ENCODE measurements at places on chromosomes 4 and X.

- DNase-seq: no peak
Observed at GRCh38 chr4:173410079-173410478, 11.2 kb upstream of the SCRG1 start.

DNA sequence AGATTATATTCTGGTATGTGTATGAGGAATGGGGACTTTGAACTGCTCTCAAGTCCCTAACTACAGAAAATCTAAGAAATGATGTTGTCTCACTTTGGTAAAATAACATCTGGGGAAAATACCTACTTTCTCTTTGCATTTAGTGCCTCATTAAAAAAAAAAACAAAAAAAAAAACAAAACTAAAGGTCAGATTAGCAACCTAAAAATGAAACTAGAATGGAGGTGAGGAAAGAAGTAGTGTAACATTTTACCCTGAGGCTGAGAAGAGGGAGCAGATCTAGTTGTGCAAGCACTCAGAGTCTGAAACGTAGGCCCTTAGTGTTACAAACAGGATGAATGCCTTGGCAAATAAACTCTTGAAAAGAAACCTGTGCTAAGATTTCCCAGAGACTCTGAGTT, 56.0 kb downstream of the VGLL1 start:
- no peak for DNase-seq

GRCh38 chr4:57443308-57443707, 333.1 kb upstream of the IGFBP7 start:
- DNase-seq: no peak

DNA sequence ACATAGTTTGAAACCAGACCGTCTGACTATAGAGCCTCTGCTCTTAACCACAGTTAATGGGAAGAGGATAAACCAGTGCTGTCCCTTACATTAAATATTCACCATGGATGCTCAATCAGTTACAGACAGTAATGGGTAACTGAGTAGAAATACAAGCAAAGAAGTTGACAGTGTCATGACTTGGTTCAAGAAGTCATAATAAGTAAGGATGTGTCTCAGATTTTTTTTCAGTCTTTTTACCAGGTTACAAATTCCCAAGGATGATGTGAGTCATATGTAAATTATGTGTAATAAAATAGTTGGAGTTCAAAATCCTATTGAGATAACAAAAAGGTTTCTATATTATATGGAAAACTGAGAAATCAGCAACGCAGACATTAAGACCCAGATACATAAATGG, 31.1 kb downstream of the ZCCHC4 start:
- no peak for DNase-seq

DNA sequence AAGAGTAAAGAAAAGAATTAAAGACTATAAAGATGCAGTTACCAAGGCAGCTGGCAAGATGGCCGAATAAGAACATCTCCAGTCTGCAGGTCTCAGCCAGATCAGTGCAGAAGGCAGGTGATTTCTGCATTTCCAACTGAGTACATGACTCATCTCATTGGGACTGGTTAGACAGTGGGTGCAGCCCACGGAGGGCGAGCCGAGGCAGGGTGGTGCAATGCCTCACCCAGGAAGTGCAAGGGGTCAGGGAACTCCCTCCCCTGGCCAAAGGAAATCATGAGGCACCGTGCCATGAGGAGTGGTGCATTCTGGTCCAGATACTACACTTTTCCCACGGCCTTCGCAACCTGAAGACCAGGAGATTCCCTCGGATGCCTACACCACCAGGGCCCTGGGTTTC, 20.5 kb downstream of the SPIN4 start:
- DNase-seq: no peak

DNA sequence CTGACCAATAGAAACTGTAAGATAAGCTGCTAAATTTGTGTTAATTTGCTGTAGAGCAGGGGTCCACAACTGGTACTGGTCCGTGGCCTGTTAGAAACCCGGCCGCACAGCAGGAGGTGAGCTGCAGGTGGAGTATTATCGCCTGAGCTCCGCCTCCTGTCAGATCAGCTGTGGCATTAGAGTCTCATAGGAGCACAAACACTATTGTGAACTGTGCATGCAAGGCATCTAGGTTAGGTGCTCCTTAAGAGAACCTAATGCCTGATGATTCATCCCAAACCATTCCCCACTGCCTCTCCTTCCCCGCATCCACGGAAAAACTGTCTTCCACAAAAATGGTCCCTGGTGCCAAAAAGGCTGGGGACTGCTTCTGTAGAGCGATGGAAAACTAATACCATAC, 19.7 kb downstream of the FBXW7 start:
- DNase-seq: no peak

GRCh38 chr4:189838821-189839497, 101.7 kb upstream of the FRG1 start:
- DNase-seq: no peak

DNA sequence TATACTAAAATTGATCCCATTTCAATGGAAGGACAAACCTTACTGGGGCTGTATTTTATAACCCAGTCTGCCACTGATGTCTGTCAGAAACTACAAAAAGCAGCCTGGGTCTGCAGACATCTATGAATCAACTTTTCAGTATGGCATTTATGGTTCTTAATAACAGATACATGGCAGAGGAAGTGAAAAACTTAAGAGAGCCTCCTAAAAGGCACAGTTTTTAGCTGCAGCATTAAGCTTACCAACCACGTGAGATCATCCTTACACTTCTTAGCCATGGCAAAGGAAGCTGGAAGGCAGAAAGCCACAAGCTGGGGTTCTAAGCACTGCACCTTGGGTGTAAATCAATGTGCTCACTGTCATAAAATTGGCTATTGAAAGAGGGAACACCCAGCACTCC, 16.6 kb upstream of the UGT2B17 start:
- no peak for DNase-seq

- DNase-seq: peak; percentile 85
Observed at GRCh38 chrX:150587585-150588503, 19.4 kb downstream of the MTM1 start.

DNA sequence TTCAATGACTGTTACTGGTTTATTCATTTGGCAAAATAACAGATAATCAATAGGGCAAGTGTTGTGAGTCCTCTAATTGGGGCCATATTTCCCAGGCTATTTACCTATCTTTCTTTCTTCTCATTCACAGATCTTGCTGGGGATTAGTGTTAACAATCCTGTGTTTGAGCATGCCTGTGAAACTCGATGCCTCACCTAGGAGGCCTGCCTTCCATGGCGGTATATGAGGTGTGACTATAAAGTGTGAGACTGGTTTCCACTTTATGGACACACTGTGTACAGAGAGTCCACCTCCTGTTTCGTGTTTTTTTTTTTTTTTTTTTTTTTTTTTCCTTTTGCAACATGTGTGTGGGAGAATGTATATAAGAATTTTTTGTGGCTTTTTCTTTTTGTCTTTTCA, 199.3 kb downstream of the BMPR1B start:
- DNase-seq: no peak

DNA sequence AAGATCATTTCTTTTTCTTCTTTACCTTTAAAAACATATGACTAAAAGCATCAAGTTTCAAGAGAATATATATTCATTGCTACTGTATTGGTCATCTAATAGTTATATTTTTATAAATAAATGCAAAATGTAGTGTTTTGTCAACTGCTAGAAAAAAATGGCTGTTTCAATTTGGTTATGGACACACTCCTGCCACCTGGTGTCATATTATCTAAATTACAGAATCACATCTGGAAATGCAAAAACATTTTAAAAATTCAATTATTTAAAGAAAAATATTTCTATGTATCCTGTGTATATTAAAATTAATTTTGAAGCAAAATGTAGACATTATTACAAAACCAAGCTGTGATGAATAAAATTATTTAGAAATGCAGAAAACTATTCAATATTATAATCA, 329.4 kb upstream of the PCDH18 start:
- no peak for DNase-seq

- no peak for DNase-seq
Observed at GRCh38 chr4:157722146-157722545, 450.7 kb downstream of the GASK1B start.

- DNase-seq: no peak
Observed at GRCh38 chr4:154714339-154715040, 29.3 kb upstream of the LRAT start.

DNA sequence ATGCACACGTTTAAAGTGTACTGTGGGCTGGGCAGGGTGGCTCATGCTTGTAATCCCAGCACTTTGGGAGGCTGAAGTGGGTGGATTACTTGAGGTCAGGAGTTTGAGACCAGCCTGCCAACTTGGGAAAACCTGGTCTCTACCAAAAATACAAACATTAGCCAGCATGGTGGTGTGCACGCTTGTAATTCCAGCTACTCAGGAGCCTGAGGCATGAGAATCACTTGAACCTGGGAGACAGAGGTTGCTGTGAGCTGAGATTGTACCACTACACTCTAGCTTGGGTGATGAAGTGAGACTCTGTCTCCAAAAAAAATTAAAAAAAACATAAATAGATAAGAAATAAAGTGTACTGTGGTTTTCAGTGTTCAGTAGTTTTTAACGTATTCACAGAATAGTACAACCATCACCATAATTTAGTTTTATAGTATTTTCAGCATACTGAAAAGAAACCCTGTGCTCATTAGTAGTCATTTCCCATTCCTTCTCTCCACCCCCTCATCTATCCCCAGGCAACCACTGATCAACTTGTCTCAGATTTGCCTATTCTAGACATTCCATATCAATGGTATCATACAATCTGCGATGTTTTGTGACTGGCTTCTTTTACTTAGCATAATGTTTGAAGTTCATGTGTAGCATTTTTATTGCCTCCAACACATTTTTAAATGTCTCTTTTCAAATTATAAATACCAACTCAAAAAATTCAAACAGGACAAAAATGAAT, 19.1 kb downstream of the SLAIN2 start:
- DNase-seq: no peak

DNA sequence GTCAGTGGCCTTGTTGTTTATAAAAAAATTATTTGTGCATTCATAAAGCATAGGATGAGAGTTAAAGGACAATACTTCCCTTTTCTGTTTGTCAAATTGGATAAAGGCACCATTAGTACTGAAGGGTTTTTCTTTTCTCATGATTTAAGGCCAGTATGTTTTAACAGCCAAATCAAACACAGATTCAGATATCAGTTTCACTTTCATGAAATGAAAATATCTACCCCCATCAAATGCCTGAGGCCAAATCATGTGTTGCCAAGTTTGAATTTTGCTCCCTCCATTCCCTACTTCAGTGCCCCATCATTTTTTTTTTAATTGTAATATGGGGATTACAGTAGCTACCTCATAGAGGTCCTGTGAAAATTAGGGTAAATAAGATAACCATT, 745.9 kb downstream of the RPA4 start:
- DNase-seq: no peak

DNA sequence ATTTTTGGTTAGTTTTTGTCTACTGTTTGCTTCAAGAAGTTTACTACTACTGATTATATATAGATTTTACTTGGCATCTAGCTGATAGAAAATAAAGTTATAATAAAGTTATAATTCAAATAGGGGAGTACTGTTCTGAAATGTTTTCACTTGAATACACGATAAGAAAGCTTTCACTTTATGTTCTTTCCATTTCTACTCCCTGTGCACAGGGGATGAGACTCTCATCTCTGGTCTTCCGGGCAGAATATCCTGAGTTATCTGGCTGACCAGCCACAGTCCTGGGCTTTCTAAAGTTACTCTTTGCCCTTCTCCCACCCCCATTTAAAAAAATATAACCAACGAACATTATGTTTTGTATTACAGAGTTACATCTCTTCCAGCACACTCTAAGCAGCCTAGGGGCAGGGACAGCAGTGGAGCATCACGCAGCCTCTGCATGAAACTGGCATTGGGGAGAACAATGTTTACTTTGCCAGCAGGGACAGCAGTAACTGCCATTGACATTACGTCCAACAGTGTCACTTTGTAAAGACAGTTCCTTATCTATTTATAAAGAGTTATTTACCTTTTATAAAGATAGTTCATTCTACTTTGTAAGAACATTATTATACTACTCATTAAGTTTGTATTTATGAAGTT, 64.3 kb downstream of the METTL14 start:
- DNase-seq: no peak

DNA sequence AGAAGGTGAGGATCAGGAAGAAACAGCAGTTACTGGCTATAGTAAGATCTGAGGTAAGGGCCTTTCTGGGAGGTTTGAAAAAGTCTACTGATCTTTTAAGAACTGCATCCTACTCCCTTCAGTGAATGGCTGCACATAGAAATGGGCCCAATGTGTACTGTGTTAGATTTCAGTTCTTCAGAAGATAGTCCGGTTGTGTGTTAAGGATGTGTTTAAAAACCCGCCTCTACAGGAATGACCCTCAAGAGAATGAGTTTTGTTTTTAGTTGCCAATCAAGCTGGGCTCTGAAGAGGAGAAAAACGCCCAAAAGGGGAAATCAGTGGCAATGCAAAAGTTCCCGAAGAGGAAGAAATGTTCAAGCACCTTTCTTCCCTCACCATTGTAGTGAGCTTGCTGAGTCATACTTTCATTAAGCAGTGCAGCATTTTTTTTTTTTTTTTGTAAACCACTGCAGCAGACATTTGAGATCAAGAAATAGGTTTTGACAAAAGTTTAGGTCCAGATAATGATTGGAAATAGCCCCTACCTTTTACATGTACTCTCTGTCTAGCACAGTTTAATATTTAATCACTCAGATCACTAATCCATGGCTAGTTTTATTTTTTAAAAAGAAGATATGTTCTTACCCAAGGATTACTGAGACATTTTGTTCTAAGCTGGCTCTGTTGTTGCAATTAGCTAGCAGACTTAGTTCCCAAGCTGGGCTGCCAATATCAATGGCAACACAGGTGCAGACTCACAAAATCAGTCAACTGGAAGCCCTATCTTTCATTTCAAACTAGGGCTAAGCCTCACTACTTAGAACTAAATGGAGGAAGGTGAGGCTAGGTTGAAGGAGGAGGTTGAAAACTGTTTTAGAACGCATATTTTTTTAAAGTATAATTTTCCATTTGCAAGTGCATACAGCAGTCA, 7.0 kb upstream of the TRPC5OS start:
- peak; percentile 3 for DNase-seq

DNA sequence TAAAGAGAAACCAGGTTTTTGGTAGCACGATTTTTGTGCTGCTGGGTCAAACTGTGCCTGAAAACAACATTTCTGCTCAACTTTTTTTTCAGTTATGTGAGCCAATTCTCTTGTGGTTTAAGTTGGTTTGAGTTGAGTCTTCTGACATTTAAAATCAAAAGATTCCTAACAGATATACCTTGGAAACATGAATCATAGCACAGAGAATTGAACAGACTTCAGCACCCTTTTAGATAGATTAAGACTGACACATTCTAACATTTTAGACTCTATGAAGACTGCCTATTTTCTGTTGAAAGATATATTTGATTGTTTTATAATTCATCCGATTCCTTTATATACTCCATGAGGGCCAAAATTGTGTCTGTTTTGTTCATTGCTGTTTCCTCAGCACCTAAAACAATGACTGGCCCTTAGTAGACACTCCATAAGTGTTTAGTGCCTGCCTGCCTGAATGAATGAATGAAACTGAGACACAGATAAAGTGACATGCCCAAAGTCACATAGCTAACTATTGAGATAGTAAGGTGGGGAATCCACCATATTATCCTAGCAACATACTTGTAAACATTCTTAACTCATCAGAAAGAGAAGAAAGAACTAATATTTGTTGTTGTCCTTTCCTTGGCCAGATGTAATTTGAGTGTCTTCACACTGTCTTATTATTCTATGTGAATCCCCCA, 624.0 kb downstream of the MID1IP1 start:
- DNase-seq: no peak
